ENCODE measurements at places on chromosomes 5 and 9. TPM values are rescaled to one million over a fixed set of nuclear protein-coding genes. Genes with fewer than 3 reads are reported as not detected.

DNA sequence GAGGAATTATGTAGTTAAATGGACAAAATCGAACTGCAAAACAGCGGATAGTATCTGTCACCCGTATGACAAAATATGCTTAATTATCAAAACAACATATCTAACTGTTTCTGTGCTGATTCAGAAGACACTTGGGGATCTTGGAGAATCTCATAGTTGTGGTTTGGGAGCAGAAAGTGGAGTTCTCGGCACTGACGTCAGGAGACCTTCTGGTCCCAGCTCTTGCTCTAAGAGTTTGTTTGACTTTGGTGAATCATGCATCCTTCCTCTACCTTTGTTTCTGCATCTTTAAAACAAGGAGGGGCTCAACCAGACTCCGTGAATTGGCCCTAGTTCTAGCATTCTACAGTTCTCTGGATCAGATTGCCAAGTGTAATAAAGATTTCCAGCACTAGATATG, 37.0 kb upstream of the TAF1L start:
- peak; percentile 30 for DNase-seq

GRCh38 chr9:130521715-130522114, 57.7 kb upstream of the FUBP3 start:
- DNase-seq, result no peak

- no peak for DNase-seq
Observed at GRCh38 chr5:135229679-135230132, 169.3 kb downstream of the MACROH2A1 start.

GRCh38 chr5:37492778-37493555, 113.8 kb downstream of the WDR70 start:
- DNase-seq, result no peak

PCDHB9 gene
- 0.22 TPM for polyA plus RNA-seq
